ENCODE measurements at places on chromosomes 1 and 21. TPM values are rescaled to one million over a fixed set of nuclear protein-coding genes. Genes with fewer than 3 reads are reported as not detected.

- no peak overlapping the region for H3K4me3 ChIP-seq
- DNase-seq = no peak
- no peaks in the 10 kb centered on the region for H3K27me3 ChIP-seq
Observed at GRCh38 chr1:84010136-84010535, 11.2 kb upstream of the TTLL7 start.

DNA sequence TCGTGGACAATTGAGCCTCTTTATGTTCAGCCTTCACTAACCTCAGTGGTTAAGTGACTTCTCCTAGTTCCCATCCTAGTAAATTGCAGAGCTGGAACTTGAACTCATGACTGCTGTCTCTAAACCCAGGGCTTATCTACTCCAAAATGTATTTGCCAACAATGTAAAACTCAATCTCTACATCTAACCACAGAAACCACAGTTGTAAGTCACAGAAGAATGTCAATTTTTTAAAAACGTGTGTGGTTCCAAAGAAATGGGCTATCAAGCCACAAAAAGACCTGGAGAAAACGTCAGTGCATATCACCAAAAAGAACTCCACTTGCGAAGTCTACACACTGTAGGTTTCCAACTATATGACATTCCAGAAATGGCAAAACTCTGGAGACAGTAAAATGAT lies 172.6 kb upstream of the HMCN1 start:
- peak; percentile 92 for DNase-seq
- H3K36me3 ChIP-seq = no peaks in the 10 kb centered on the region
- H3K4me1 ChIP-seq = peaks cover 13% of the 10 kb centered on the region
- H3K27ac ChIP-seq = no peak overlapping the region
- H3K27me3 ChIP-seq = no peaks in the 10 kb centered on the region

Gene KIF17
- total RNA-seq = 2.2 TPM

DNA sequence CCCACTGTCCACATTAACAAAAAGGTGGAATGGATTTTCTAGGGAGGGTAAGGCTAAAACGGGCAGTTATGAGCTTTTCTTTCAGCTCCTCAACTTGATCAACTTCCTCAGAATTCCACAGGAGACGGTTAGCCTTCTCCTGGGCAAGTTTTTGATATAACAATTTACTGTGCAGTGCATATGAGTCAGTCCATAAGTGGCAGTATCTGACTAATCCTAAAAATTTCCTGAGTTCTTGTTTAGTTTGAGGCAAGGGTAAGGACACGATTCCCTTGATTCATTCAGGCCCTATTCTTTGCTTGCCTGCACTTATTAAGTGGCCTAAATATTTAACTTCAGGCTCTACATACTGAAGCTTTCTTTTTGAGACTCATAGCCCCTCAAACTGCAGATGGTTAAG lies 6.2 kb upstream of the AADACL3 start:
- no peaks in the 10 kb centered on the region for H3K36me3 ChIP-seq
- H3K27ac ChIP-seq = no peak overlapping the region
- H3K4me3 ChIP-seq = no peak overlapping the region
- no peaks in the 10 kb centered on the region for H3K27me3 ChIP-seq

Gene CACNA1S
- not detected for total RNA-seq

DNA sequence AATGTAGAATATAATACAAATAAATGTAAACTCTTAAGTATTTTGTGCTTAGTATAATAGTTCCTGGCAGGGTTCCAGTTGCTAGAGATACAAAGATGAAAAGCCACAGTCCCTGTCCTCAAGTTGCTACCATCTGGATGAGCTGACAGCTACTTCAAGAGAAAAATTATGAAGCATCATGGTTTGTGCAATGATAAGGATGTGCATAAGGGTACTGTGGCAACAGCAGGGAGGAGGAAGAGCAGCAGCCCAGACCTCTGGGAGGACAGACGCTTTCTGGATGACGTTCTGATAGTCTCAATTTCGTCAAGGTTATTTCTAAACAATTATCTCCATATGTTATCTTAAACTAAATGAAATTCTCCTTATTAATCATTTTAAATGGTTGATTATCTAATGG lies 198.9 kb downstream of the NTNG1 start:
- H3K4me1 ChIP-seq = no peaks in the 10 kb centered on the region
- H3K4me3 ChIP-seq = no peak overlapping the region
- no peaks in the 10 kb centered on the region for H3K36me3 ChIP-seq
- no peaks in the 10 kb centered on the region for H3K27me3 ChIP-seq

- no peaks in the 10 kb centered on the region for H3K27me3 ChIP-seq
- no peak overlapping the region for H3K4me3 ChIP-seq
- peaks cover 4% of the 10 kb centered on the region for H3K4me1 ChIP-seq
- H3K36me3 ChIP-seq = no peaks in the 10 kb centered on the region
Observed at GRCh38 chr1:234887016-234887900, 241.4 kb downstream of the TOMM20 start.

DNA sequence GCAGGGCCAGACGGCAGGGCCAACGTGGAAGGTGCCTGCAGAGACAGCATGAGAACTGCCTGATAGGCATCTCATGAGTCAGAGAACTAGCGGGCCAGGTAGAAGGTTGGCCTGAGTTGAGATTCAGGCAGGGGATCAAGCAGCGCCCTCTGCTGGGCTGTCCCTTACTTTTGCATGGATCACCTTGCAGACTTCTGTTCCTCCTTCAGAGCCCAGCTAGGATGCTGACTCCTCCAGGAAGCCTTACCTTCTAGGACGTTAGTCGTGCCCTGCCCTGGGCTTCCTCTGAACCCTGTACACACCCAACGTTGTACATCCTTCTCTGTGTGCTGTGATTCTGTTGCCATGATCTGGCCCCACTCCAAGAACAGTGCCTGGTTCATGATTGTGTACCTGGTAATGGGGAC lies 231.3 kb upstream of the VAMP3 start:
- H3K27me3 ChIP-seq = no peaks in the 10 kb centered on the region
- no peak overlapping the region for H3K27ac ChIP-seq
- H3K4me1 ChIP-seq = no peaks in the 10 kb centered on the region
- no peak overlapping the region for H3K4me3 ChIP-seq
- peak; percentile 55 for DNase-seq

- no peaks in the 10 kb centered on the region for H3K36me3 ChIP-seq
- no peak overlapping the region for H3K27ac ChIP-seq
- H3K4me1 ChIP-seq = peaks cover 3% of the 10 kb centered on the region
Observed at GRCh38 chr1:15051882-15052528, 101.5 kb upstream of the TMEM51 start.

Gene STK40
- total RNA-seq = 71.1 TPM

GRCh38 chr1:29824511-29825273 lies 588.4 kb downstream of the PTPRU start:
- H3K4me1 ChIP-seq = no peaks in the 10 kb centered on the region
- H3K27ac ChIP-seq = no peak overlapping the region
- peaks cover 2% of the 10 kb centered on the region for H3K27me3 ChIP-seq
- no peak for DNase-seq

GRCh38 chr1:203930342-203930741 lies 68.9 kb downstream of the SNRPE start:
- H3K27me3 ChIP-seq = peaks cover 3% of the 10 kb centered on the region
- H3K36me3 ChIP-seq = no peaks in the 10 kb centered on the region
- DNase-seq = peak; percentile 58
- H3K27ac ChIP-seq = no peak overlapping the region

DNA sequence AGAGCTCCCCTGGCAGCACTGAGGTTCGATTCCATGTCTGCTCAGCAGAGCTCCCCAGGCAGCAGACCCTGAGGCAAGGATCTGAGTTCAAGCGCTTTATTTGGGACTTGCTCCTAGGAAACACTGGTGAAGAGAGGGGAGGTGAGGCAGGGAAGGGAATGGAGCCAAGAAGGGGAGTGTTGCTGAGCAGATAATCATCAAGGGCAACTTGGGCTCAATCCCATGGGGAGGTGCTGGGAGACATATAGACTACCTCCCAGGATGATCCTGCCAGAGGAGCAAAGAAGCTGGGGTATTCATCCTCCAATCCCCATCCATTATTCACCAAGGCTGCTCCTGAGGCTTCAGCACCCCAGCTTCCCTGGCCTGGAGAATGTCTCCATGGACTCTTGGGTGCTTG lies 47.0 kb downstream of the GRIK3 start:
- no peak for DNase-seq
- no peak overlapping the region for H3K27ac ChIP-seq
- no peaks in the 10 kb centered on the region for H3K36me3 ChIP-seq
- H3K27me3 ChIP-seq = no peaks in the 10 kb centered on the region

GRCh38 chr1:158998781-158999161 lies 10.9 kb upstream of the IFI16 start:
- no peaks in the 10 kb centered on the region for H3K27me3 ChIP-seq
- peak overlapping the region; percentile 77 for H3K4me3 ChIP-seq
- H3K27ac ChIP-seq = peak overlapping the region; percentile 94
- DNase-seq = peak; percentile 22
- H3K36me3 ChIP-seq = no peaks in the 10 kb centered on the region

- no peaks in the 10 kb centered on the region for H3K27me3 ChIP-seq
- no peaks in the 10 kb centered on the region for H3K4me1 ChIP-seq
- H3K27ac ChIP-seq = no peak overlapping the region
- no peak overlapping the region for H3K4me3 ChIP-seq
- no peaks in the 10 kb centered on the region for H3K36me3 ChIP-seq
Observed at GRCh38 chr1:116019653-116020253, 43.4 kb downstream of the SLC22A15 start.

DNA sequence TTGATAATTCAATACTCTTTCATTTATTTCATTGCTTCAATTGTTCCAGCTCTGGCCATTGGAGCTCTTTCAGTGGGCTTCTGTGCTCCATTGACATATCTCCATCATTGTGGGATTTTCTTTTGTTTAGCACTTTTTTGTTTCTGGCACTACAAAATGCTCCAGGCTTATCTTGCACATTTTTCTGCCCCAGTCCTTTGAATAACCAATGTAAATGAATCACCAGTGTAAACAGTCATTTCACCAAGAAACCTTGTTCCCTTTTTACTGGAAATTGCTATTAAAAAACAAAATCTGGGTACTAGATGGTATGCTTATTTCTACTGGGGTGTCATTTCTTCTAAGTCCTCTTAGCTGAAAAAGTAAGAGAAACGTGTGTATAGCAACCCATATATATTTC lies 173.0 kb upstream of the LYPLAL1 start:
- no peaks in the 10 kb centered on the region for H3K36me3 ChIP-seq
- no peak overlapping the region for H3K27ac ChIP-seq
- H3K4me3 ChIP-seq = no peak overlapping the region
- DNase-seq = peak; percentile 23

- H3K4me1 ChIP-seq = peaks cover 12% of the 10 kb centered on the region
- H3K4me3 ChIP-seq = no peak overlapping the region
- no peaks in the 10 kb centered on the region for H3K27me3 ChIP-seq
- no peak overlapping the region for H3K27ac ChIP-seq
Observed at GRCh38 chr1:48495166-48495565, 23.2 kb upstream of the SPATA6 start.

GRCh38 chr1:2914702-2915101 lies 106.6 kb upstream of the ACTRT2 start:
- H3K27me3 ChIP-seq = no peaks in the 10 kb centered on the region
- H3K36me3 ChIP-seq = no peaks in the 10 kb centered on the region
- no peak overlapping the region for H3K27ac ChIP-seq

DNA sequence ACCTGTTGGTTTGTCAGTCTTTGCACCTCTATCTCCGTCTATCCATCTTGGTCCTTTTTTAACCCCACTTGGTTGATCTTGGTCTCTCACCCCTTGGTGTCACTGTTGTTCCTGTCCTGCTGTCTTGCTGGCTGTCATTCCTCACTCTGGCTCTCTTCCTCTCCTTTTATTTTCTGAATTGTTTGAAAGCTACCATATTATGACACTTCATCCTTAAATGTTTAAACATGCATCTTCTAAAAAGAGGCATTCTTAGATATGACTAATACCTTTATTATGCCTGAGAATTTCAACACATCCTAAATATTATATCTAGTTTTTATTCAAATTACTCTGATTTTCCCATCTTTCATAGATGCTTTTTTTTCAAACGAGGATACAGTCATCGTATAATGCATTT lies 37.0 kb downstream of the BACH1 start:
- H3K4me1 ChIP-seq = peaks cover 43% of the 10 kb centered on the region
- peaks cover 12% of the 10 kb centered on the region for H3K36me3 ChIP-seq
- H3K4me3 ChIP-seq = no peak overlapping the region
- H3K27ac ChIP-seq = peak overlapping the region; percentile 75
- peak; percentile 43 for DNase-seq
- no peaks in the 10 kb centered on the region for H3K27me3 ChIP-seq

GRCh38 chr1:55600242-55600641 lies 385.1 kb upstream of the USP24 start:
- no peaks in the 10 kb centered on the region for H3K27me3 ChIP-seq
- no peak for DNase-seq
- H3K4me1 ChIP-seq = no peaks in the 10 kb centered on the region
- no peak overlapping the region for H3K4me3 ChIP-seq

Gene TRIM33
- 31.8 TPM for total RNA-seq

DNA sequence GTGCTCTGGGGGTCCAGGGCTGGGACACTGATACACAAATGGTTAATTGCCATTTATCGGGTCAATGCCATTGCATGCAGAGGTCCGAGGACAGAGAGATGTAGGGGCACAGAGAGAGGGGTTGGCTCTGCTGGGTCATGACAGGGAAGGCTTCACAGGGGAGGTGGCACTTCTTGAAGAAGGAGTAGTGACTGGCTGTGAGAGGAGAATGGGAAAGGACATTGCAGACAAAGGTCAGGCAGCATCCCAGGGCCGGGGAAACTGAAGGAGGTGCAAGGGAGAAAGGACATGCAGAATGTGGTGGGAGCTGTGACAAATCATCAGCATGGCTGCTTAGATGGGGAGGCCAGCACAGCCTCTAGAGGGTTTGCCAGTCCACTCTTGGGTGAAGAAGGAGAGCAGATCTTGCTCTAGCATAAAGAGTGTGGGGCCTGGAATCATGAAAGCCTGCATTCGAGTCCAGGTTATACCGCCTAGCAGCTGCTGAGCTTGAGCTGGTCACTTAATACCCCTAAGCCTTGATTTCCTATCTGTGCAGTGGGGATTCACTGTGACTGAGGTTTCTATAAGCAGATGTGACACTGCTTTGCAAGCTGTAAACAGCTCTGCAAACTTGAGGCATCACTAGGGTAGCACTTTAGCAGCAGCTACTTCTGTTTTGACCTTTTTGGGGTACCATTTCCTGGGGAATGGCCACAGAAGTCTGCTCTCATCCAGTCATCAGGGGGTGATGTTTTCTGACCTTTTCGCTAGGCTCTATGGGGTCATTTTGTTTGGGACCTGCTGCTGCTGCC lies 59.2 kb upstream of the EPS8L3 start:
- no peaks in the 10 kb centered on the region for H3K27me3 ChIP-seq
- no peak overlapping the region for H3K27ac ChIP-seq
- peaks cover 28% of the 10 kb centered on the region for H3K4me1 ChIP-seq
- no peak for DNase-seq
- no peaks in the 10 kb centered on the region for H3K36me3 ChIP-seq

Gene FGR
- 0.17 TPM for total RNA-seq

Gene IL12RB2
- not detected for total RNA-seq

DNA sequence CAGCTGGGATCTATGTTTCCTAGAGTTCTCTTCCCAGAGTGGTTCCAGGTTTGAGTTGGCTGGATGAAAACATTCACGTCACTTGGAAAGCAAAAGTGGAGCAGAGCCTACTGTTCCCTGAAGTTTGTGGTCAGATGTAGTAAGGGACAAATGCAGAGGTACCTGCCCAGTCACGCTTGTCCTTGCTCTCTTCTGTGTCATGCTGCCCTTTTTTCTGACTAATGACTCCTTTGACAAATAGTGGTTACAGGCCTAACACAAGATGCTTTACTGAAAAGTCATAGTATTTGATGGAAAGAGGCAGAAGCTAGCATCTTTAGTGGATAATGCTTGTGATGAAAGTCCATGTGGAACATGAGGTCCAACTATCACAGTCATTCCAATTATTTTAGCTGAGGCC lies 881.4 kb upstream of the B3GALT2 start:
- peak; percentile 36 for DNase-seq
- no peaks in the 10 kb centered on the region for H3K36me3 ChIP-seq
- no peaks in the 10 kb centered on the region for H3K27me3 ChIP-seq
- peaks cover 5% of the 10 kb centered on the region for H3K4me1 ChIP-seq
